ENCODE measurements at places on chromosomes 1 and 21.

DNA sequence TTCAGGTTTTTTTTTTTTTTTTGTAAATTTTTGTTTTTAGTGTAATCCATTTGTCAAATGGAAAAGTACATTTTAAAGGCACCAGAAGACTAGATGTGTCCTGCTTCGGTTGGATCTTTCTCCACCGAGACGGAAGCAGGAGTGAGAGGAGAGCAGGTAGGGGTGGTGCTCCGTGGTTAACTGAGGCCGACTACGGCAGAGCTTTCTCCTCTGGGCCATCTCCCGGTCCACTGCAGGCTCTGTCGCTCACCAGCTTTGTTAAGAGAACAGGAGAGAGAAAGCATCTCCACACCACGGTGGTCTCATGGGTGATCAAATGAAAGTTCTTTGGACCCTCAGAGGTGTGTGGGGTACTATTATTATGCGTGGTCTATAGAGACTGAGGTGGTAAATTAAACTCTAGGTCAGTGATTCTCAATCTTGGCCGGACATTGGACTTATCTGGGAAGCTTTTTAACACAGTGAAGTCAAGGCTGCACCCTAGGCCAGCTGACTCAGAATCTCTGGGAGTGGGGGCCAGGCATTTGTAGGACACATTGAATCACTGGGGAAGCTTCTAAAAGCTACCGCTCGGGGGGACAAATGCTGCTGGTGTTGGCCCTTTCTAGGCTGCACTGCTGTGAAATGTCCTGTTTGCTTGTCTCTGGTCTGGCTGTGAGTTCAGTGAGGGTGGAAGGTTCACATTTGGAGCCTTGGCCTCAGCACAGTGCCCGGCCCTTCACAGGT is 25.0 kb downstream of the ABCA4 start:
- no peak for DNase-seq

- no peak for DNase-seq
These were observed 39.3 kb downstream of the SPAG17 start for GRCh38 chr1:118145721-118146120.

DNA sequence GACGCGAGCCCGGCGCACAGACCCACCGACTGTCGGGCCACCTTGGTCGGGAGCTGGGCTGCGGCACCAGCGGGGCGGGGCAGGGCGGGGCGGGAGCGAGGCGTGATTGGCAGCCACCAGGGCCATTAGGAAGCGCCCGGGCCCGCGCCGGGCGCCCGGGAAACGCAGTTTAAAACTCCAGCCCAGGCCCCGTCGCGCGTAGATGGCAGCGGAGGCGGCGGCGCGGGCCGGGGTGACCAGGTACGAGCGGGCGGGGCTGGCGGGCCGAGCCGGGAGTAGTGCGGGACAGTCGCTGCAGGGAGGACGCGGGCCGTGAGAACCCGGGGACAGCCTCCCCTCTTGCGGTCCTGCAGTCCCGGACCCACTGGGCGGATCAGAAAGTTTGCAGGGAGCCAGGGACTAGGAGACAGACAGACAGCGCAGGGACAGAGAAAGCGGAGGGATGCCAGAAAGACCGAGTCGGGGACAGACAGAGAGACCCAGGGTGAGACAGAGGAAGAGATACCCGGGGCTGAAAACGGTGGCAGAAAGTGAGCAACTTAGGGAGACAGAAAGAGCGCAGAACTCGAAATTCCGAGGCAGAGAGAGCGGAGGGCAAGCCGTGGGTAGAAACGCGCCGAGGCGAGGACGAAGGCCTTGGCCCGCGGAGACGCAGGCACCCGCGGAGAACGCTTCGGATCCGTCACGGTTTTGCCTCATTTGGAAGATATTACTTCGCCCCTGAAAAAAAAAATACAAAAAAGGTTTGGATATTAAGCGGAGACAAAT is at the start of gene DMBX1:
DMBX1 (plus strand) TSS at position 199 of the 768 bp plus-strand sequence. CDS start 17,175 bp downstream, outside the sequence.
- DNase-seq, result peak; percentile 73

DNA sequence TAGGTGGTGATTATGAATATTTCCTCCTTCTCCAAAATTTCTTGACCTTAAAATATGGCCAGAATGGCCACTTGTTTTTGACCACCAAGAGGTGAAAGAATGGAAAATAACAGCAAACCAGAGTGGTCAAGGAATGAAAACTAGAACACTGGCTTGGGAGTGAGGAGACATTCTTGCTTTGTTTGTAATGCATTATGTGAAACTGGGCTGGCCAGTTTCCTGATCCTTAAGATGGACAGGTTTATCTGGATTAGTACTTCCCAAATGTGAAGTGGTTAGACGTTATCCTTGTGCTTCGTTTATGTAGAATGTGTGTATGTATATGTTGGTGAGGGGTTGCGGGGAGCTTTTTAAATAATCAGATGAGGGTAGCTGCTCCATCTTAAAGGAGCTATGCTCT is 12.8 kb downstream of the PLA2G4A start:
- DNase-seq, result no peak

- DNase-seq, result no peak
These were observed 59.8 kb upstream of the CACYBP start for GRCh38 chr1:174939775-174940545.

All from retina (tissue), 1 donor.